AG04450 (cell line): ENCODE measurements at places on chromosomes 2 and 18.

GRCh38 chr2:200741468-200742202 is 70.1 kb upstream of the BZW1 start:
- DNase-seq = no peak

- no peak for DNase-seq
Observed at GRCh38 chr2:182616471-182617393, 99.3 kb upstream of the DNAJC10 start.

- no peak for DNase-seq
Observed at GRCh38 chr2:134819334-134819733, 19.1 kb upstream of the ACMSD start.

DNA sequence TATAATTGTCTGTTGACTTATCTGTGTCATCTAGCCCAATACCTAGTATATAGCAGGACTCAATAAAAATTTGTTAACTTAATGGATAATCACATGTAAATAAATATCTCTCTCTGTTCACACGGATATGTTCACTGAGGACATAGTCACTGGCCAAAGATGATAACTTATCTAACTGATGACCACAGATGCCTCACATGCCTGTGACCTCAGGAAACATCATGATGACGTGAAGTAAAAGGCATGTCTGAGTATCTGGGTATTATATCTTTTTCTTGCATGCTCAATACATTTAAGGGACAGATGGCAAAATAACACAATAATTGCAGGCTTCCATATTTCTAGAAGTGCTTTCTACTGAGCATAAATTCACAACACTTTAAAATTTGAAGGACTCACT is 41.4 kb upstream of the PARD3B start:
- no peak for DNase-seq

DNA sequence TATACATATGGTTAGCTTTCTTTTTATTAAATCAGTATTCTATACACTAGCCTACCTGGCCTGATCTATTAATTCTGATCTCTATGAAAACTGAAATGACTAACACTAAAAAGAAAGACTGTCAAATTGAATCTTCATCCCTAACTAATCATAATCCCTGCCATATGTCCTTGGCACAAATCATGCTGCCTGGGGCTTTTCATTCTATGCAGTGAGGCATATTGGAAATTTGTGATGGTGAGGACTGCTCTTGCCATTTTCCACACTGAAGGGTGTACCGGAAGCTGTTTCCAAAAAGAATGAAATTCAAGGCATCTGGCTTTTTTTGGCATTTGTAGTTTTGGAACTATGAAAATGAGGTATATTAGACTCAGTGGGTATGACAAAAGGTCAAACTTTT is 39.7 kb downstream of the RAPGEF4 start:
- DNase-seq = no peak

- no peak for DNase-seq
Observed at GRCh38 chr2:43388371-43388770, 162.0 kb upstream of the ZFP36L2 start.

- DNase-seq = no peak
Observed at GRCh38 chr2:109136542-109136941, 7.5 kb downstream of the SH3RF3 start.

- no peak for DNase-seq
Observed at GRCh38 chr2:207317378-207317984, 151.7 kb upstream of the KLF7 start.

- DNase-seq = no peak
Observed at GRCh38 chr2:151972241-151973012, 126.4 kb downstream of the CACNB4 start.

DNA sequence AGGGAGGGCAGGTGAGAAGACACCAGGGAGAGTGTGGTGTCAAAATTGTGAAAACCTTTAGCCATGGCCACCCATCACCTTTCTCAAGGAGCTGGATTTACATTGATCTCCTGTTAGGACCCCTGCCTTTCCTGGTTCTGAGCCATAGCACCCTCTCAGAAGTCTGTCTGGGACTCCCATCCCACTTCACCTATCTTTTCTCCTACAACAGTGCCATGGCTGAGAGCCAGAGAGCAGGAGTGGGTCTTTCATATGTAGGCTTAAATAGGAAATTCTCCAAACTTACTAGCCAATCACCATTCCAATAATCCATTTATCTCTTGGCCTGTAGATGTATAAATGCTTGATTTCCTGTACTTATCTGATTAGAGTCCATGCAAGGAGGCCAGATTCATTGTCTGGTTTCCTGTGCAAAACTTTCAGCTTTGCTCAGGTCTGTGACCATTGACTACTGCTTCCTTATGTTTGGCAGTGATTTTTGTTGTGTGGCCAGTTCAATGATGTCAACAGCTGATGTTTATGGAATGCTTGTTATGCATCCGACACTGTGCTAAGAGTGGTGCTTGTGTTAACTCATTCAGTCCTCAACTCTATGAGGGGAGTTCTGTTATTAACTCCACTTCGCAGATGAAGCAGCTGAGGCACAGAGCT is 57.6 kb upstream of the IGFBP5 start:
- DNase-seq = no peak

- no peak for DNase-seq
Observed at GRCh38 chr2:215705771-215706361, 270.0 kb upstream of the FN1 start.

GRCh38 chr18:10814336-10814735 is 288.5 kb downstream of the NAPG start:
- DNase-seq = no peak

- no peak for DNase-seq
Observed at GRCh38 chr2:61044636-61045035, 21.0 kb upstream of the SANBR start.

GRCh38 chr2:201132518-201132917 is 16.6 kb downstream of the CFLAR start:
- DNase-seq = no peak

DNA sequence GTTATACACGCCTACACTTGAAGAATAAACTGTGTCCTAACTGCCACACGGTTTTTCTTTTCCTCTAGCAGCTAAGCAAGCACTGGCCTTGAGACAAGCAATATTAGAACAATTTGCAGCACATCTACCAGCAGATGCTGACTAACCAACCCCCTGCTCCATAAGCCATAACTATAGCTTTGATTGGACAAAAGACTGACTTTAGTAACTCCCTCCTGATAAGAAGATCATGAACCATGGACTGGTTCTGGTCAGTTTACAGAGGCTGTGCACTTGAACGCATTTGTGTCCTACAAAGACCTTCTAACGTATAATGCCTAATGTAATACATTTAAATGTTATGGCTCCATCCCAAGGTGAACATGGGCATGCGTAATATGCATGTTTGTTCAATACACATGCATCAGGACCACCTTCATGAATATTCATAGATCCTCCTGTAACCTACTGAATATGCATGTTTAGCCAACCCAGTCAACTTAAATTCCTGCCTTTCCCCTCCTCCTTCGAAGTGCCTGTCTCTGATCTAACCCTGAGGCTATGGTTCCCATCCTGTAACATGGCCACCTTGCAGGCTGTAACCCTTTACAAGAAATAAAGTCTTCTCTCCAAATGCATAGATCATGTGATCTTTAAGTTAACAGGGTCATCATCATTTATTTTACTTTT is 26.5 kb downstream of the SLC4A5 start:
- DNase-seq = no peak

DNA sequence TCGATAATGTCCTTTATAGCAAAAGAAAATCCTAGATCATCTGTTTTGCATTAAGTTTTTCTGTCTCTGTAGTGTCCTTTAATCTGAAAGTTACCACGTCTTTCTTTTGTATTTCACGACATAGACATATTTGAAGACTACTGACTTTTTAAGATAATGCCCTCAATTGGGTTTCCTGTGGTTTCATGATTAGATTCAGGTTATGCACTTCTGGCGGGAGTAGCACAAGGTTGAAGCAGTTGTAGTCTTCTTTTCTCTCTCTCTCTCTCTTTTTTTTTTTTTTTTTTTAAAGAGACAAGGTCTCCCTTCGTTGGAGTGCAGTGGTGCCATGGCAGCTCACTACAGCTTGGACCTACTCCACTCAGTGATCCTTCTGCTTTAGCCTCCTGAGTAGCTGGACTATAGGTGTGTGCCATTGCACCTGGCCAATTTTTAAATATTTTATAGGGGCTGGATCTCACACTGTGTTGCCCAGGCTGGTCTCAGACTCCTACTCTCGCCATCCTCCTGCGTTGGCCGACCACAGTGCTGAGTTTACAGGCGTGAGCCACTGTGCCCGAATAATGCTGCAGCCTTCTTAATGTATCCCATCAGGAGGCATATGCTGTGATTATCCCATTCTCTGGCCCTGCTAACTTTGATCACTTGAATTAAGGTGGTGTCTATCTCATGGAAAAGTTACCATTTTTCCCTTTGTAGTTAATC is 3.9 kb downstream of the INPP4A start:
- no peak for DNase-seq

DNA sequence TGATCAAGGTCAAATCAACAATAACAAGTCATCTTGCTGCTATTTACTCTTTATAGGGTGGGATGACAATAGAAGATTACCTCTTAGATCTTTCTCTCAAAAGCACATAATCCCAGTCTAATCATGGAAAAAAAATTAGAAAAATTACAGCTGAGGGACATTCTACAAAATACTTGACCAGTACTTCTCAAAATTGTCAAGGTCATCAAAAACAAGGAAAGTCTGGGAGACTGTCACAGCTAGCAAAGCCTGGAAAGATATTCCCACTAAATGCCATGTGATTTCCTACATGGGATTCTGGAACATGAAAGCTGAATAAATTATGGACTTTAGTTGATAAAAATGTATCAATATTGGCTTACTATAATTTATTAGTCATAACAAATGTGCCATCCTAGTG is 276.2 kb downstream of the RNF144A start:
- DNase-seq = no peak

DNA sequence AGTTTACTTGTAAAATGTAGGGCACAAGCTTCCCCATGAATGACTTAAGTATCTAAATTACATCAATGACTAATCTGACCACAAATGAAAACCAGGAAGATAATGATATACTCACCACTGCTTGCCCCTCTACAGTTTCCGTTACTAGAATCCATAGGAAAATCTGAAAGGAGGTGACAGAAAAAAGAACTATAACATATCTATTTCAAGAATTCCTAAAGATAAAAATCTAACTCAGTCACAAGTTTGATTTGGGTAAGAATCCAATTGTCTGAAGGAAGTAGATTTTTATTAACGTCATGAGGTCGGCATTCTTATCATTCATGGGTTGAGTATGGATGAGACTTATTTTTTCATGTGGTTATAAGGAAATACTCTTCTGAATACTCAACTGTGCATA is 7.8 kb downstream of the FRZB start:
- DNase-seq = no peak

- no peak for DNase-seq
Observed at GRCh38 chr2:47373747-47374146, 29.2 kb upstream of the MSH2 start.

DNA sequence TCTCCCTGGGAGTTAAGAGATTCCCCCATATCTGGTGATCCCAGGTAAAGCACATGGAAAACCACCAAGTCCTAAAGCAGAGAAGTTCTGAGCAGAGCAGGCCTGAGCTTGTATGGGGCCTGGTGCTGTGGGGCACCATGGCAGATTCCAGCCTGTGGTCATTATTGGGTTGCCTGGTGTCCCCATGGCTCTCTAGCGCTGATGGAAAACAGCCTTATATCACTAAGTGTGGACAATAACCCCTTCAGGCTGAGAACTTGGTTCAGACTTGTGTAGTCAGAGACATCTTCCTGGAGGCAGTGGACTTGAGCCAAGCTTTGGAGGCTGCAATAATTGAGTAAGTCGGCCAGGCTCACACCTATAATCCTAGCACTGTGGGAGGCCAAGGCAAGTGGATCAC is 96.8 kb downstream of the MCFD2 start:
- no peak for DNase-seq

DNA sequence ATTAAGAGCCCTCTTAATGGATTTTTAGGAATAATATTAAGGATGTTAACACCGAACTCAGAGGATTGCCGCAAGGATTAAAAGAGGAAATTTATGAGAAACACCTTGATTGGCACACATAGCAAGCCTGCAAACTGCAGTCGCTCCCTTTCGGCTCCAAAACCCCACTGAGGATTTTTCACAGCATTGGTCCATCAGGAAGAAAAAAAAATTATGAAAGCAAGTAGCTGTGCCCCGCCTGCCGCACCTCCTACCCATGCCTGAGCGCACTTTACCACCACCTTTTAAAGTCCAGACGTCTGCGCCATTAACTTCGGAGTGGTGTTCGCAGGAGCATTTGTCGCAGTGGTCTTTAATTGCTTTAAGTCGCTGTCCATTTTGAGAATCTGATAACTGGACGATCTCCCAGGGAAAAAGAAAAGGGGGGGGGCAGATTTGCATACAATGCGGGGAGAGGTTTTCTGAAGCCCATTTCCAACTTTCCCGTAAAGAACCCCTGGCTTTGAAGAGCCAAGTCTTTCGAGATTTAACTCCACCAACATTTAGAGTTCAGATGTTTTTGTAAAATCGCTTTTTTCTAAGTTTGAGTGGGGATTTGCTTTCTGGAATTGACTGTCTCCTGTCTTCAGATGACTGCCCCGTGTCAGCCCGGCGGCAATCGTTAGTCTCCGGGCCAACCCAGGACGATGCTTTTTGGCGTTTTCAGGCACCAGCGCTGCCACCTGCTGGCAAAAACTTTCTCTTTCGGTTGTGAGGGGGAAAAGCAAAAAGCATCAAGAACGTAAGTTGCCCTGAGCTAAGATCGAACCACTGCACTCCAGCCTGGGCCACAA is 913 bp upstream of the TRABD2A start:
- peak; percentile 66 for DNase-seq

DNA sequence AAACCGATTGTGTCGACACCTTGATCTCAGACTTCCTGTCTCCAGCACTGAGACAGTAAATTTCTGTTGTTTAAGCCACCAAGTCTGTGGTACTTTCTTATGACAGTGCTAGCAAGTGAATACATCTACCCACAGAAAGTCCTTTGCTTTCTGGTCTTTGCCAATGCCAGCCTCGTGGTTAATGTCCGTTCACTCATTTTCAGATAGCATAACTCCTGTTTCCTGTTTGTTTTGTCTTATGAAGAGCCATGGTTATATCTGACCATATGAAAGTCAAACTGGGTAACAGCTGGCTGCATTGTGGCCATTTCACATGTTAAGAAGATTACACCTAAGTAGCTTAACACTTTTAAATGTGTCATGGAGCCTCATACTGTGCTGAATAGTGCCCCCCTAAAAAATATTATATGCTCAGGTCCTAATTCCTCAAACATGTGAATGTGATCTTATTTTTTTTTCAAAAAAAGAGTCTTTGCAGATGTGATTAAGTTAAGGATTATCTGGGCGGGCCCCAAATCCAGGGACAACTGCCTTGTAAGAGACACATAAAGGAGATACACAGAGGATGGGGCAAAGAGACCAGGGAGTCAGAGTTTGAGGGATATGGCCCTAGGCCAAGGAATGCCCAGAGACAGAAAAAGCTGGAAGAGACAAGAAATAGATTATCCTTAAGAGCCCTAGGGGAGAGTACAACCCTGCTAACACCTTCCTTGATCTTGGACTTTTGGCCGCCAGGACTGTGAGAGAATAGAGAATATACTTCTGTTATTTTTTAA is 118.0 kb downstream of the KCNE4 start:
- no peak for DNase-seq

DNA sequence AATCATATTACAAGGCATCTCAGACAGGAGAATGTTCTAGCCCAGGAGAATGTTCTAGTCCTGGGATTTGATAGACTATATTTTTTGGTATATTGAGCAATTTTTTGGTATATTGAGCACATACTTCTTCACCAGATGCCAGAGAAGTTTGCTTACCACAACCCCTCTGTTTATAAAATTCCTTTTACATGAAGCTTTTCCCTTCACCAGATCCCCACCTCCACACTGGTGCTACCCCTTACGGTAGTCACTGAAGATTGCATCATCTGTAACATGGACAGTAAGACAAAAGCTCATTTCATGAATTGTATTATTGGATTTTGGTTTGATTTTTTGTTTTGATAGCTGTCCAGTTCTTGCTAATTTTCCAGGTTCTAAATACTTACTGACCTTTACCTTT is 7.2 kb upstream of the HNMT start:
- DNase-seq = peak; percentile 90
